ENCODE measurements at places on chromosomes 11 and 22.
A peak's percentile ranks its signal among the peaks of the same experiment; 100 is the strongest.

DNA sequence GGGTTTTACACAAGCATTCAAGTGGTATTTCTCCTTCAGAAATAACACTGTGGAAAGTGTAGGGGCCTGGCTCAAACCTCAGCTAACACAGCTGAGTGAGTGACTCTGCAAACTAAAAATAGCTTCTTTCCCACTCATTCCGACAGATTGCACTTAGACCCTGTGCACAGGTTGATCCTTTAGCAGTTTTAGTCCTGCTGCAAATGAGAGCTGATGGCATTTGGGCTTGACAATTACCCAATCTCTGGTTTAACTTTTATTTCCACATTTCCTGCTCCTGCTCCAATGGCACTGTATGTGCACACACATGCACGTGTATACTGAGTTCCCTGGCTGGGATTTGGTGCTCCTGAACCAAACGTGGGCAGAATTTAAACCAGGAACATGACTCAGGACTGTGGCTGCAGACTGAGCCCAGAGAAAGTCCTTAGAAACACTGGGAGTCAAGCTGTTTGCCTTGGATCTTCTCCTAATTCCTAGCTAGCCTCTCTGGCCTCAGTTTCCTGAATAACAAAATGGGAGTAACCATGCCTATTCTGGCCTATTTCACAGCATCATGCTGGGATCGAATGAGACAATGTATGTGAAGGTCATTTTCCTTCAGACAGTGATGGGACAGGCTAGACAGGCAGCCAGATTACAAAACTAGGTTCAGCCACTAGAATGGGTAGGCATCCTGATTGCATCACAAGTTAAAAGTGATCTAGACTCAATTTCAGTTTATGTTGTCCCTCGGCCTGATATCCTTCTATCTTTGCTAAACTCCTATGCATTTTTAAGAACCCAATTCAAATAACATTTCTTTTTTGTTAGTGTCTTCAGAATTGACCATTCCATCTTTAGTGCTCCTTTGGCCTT lies 58.2 kb downstream of the SERGEF start:
- H3K36me3 ChIP-seq, result peaks cover 3% of the 10 kb centered on the region
- no peak for DNase-seq
- H3K4me1 ChIP-seq, result no peaks in the 10 kb centered on the region
- no peaks in the 10 kb centered on the region for H3K27me3 ChIP-seq
- no peak overlapping the region for H3K4me3 ChIP-seq

DNA sequence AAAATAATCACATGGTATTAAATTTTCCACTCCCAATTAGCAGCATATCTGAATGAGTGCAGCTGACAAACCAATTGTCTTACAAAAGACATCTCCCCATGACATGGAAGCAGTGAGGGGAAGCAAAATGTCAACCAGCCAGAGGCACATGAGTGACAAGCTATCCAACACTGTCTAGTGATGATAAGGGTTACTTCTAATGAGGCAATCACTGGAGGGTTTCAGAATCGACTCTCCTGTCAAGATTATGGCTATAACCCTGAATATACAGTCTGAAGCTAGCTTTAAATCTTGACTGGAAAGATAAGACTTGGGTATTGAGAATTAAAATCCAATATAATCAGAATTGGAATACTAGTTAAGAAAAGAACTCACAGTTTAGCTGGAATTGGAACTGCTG lies 50.3 kb downstream of the AMBRA1 start:
- peaks cover 3% of the 10 kb centered on the region for H3K4me1 ChIP-seq
- no peaks in the 10 kb centered on the region for H3K27me3 ChIP-seq
- H3K27ac ChIP-seq, result no peak overlapping the region
- H3K4me3 ChIP-seq, result no peak overlapping the region
- peaks cover 76% of the 10 kb centered on the region for H3K36me3 ChIP-seq
- DNase-seq, result no peak

DNA sequence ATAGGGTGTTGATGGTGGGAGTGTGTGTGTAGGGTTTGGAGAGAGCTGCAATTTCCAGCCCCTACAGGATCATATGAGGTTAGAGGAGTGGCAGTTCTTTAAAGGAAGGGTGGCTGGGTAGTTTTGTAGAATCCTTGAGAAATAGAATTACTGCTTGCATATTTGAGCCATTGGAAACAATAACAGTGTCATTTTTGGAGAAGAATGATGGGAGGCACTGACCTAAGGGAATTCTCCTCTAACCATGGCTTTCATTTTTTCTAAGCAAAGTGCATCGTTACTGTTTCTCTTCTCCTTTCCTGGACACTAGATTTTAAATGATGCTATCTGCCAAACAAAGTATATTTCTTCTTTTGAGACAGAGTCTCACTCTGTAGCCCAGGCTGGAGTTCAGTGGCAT lies 66.9 kb upstream of the RRM1 start:
- H3K27ac ChIP-seq, result no peak overlapping the region
- no peak overlapping the region for H3K4me3 ChIP-seq
- no peaks in the 10 kb centered on the region for H3K4me1 ChIP-seq
- no peaks in the 10 kb centered on the region for H3K27me3 ChIP-seq
- DNase-seq, result no peak

DNA sequence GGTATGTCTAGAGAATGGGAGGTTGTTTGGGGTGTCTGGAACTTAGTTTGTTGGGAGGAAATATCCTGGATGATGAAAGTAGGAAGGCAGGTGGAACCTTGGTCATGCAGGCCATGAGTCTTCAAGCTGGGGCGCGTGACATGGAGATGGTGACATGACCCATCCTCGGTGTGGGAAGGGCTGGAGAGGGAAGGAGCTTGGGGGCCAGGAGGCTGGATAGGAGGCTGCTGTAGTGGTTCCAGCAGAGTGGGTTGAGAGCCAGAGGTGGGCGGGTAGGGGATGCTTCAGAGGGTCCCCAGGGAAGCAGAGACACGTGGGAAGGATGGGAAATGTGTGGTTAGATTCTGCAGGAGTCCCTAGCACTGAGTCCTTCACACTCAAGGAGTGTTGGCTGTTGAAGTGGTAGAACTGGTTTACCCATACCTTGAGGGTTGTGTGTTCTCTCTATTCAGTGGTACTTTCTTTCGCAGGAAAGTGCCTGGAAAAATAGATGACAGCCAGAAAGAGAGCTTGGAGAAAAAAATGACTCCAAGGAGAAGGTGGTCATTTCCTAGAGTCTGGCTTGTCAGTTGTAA lies 56.8 kb downstream of the LDLRAD3 start:
- DNase-seq, result no peak
- H3K27ac ChIP-seq, result no peak overlapping the region
- H3K27me3 ChIP-seq, result no peaks in the 10 kb centered on the region

DNA sequence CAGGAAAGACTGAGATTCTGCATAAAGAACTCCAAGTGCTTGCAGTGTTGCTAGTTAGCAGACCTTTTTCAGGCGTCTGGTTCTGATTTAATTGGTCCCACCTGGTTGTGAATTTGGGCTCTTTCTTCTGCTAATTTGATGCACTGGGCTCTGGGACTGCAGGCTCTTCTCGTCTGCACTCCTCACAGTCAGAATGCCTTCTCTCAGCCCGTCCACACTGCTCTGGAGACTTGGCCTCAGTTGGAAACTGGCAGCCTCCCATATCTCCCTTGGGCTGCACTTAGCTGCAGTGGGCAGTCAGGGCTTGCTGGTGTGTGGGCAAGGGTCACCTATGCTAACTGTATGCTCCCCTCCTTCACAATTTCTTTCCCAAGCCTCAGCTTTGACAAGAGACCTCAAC lies 1.5 kb downstream of the TRIM6 start:
- no peaks in the 10 kb centered on the region for H3K27me3 ChIP-seq
- H3K4me1 ChIP-seq, result peaks cover 4% of the 10 kb centered on the region
- H3K27ac ChIP-seq, result no peak overlapping the region
- H3K4me3 ChIP-seq, result peak overlapping the region; percentile 88

DNA sequence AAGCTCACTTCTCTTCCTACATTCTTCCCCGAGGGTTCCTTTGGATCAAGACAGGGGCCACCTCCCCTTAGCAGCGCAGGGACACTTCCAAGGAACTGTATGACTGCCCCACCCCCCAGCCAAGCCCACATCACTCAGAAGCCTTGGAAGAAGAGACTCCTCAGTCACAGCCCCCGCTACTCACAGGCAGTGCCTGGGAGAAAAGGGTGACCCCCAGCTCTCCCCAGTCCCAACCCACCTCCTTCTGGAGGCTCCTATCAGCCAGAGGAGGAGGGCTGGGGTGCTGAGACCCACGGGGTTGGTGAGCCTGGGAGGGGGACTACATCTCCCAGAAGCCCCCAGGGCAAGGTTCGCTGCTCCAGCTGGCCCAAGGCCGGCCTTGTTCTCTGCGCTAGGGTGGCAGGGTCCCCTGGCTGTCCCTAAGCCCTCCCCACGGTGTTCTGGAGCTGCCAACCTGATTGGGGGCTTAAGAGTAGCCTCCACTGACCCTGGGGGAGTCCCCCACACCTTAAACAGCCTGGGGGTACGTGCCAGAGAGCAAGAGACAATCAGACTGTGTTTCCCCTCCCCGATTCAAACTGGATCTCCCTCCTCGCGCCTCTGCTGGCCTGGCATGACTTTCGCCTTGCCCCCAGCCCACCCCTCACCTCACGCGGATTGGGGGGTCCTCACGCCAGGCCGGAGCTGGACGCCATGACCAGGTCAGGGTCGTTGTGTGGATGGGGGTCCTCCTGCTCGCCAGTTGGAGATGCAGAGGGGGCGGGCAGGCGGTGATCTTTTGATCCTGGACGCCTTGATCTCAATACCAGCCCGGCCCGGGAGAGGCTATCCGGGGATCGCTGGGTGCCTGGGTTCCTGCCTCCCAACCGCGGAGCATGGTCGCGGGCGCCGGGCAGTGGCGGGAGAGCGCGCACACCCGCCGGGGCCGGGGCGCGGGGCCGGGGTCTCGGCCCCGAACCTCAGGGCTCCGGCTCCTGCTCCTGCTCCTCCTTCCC lies 838 bp downstream of the BCL9L start:
- DNase-seq, result peak; percentile 88
- peak overlapping the region; percentile 51 for H3K27ac ChIP-seq
- H3K4me1 ChIP-seq, result peaks cover 34% of the 10 kb centered on the region
- no peaks in the 10 kb centered on the region for H3K36me3 ChIP-seq

GRCh38 chr22:19663821-19664355 lies 50.4 kb upstream of the SEPTIN5 start:
- no peaks in the 10 kb centered on the region for H3K4me1 ChIP-seq
- no peaks in the 10 kb centered on the region for H3K27me3 ChIP-seq
- no peaks in the 10 kb centered on the region for H3K36me3 ChIP-seq
- peak; percentile 73 for DNase-seq

DNA sequence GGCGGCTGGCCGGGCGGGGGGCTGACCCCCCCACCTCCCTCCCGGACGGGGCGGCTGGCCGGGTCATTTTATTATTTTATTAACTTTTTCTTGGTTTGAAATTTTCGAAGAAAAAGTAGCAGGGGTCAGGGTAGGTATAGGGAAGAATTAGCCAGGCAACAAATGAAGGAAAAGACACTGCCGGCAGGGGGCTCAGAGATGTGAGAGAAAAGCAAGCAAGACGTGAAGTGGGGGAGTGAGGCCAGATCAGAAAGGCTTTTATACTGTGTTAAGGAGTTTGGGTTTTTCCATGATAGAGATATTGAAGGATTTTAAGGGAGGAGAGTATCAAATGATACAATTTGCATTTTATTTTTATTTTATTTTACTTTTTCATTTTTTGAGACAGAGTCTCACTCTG lies 19.0 kb downstream of the RNF214 start:
- no peaks in the 10 kb centered on the region for H3K4me1 ChIP-seq
- H3K27ac ChIP-seq, result no peak overlapping the region
- H3K36me3 ChIP-seq, result peaks cover 41% of the 10 kb centered on the region
- H3K4me3 ChIP-seq, result no peak overlapping the region
- DNase-seq, result no peak

GRCh38 chr11:35949242-35949641 lies 5.4 kb downstream of the LDLRAD3 start:
- no peak for DNase-seq
- no peak overlapping the region for H3K4me3 ChIP-seq
- H3K4me1 ChIP-seq, result peaks cover 12% of the 10 kb centered on the region
- H3K27me3 ChIP-seq, result no peaks in the 10 kb centered on the region
- H3K36me3 ChIP-seq, result no peaks in the 10 kb centered on the region

DNA sequence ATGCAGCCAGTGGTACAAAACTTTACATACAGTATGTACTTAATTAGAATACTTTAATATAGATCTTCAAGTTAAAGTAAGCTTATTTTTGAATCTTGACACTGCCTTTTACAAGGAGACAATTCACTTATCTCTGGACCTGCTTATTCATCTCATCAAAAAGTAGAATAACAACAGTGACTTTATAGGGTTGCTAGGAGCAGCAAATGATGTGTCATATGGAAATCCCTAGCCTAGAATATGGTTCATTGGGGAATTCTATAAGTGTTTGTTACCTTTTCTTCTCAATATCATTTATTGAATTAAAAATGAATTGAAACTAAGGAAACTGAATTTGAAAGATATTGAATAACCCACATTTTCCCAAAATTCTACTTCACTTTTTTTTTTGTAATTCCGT lies 45.0 kb upstream of the FIBIN start:
- H3K4me1 ChIP-seq, result no peaks in the 10 kb centered on the region
- H3K27me3 ChIP-seq, result no peaks in the 10 kb centered on the region
- no peak overlapping the region for H3K27ac ChIP-seq
- no peak overlapping the region for H3K4me3 ChIP-seq

DNA sequence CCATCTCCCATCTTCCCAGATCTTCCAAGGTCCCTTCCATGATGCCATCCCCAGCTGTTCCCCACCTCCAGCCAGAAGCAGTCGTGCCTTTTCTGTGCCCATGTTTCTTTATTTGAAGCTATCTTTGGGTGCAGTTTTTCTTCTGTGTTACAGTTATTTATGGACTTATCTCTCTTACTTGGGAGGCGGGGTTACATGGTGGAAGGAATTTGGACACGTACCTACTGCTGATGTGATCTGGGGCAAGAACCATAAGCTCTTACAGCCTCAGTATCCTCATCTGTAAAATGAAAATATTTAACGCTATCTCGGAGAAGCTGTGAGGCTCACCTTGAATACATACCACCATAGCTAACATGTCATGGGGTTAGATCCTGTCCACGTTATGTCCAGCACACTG lies 98.9 kb downstream of the ZBTB16 start:
- DNase-seq, result no peak
- no peaks in the 10 kb centered on the region for H3K36me3 ChIP-seq
- no peak overlapping the region for H3K27ac ChIP-seq
- no peaks in the 10 kb centered on the region for H3K27me3 ChIP-seq
- no peaks in the 10 kb centered on the region for H3K4me1 ChIP-seq

- no peak for DNase-seq
- peaks cover 5% of the 10 kb centered on the region for H3K4me1 ChIP-seq
- no peak overlapping the region for H3K27ac ChIP-seq
- no peak overlapping the region for H3K4me3 ChIP-seq
- no peaks in the 10 kb centered on the region for H3K36me3 ChIP-seq
Observed at GRCh38 chr11:708511-708910, 2.5 kb downstream of the EPS8L2 start.

Data from endodermal cell (in vitro differentiated cells).